RCC 7860 (cell line): ENCODE measurements at places on chromosomes 13 and 19.

GRCh38 chr13:113322890-113323651 lies 26.0 kb downstream of the LAMP1 start:
- DNase-seq = no peak

DNA sequence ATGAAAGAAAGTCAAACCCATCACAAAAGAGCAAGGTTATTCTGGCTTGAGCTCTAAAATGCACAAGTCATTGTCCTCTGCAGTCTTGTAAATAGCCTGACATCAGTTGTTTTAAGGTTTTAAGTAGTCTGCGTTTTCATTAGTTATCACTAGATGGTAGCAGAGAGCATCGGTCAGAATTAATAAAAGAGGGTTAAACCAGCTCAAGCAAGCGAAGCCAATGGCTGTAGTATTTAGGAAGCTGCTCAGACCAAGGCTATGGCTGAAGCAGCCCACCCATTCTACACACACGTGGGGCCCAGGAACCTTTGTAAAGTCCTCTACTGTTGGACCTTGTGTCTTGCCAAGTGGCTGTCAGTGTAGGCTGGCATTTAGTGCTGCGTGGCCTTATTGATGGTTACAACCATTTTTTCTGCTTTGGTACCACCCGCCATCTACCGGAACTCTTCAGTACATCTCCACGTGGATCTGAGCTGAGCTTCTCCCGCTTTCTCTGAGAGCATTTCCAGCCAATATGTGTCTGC lies 13.3 kb upstream of the ZNF57 start:
- DNase-seq = peak; percentile 65

GRCh38 chr13:109408591-109409382 lies 377.6 kb downstream of the IRS2 start:
- no peak for DNase-seq

DNA sequence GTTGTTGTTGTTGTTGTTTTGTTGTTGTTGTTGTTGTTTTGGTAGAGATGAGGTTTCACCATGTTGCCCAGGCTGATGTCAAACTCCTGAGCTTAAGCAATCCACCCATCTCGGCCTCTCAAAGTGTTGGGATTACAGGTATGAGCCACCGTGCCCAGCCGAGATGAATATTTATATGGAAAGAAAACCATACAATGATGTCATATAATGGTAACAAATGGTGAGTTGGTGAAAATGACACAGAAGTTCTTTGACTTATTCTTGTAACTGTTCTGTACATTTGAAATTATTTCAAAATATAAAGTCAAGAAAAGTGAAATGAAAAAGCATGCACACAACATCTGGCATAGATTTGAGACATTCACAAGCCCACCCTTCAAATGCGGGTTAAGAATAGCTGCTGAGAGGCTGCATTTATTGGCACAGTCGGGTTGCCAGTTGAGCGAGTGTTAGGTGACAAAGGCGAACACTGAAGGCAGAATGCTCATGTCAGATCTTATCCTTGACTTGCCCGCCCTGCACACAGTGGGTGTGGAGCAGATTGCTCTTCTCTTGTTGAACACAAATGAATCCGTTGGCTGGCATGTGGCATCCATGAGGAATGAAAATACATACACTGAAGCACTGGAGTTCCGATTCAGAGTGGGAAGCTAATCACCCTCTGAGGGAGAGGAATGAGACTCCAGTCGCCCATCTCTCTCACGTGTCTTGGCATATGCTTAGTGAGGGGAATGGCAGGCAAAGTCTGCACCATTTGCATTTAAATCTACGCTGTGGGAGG lies 15.8 kb upstream of the UBE2S start:
- no peak for DNase-seq

DNA sequence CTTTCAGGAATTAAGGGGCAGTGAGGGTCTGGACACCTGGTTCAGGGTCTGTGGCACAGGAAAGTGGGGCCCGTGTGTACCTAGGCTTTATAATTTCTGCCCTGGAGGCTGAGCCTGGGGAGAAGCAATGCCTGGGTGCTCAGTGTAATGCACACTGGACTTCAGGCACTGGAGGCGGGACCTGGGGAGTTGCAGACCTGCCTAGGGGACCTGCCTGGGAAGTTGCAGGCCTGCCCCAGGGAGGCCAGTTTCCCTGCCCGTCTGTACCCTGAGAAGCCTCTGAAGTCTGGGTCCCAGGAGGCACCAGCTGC lies 2.5 kb upstream of the TMEM59L start:
- DNase-seq = no peak

DNA sequence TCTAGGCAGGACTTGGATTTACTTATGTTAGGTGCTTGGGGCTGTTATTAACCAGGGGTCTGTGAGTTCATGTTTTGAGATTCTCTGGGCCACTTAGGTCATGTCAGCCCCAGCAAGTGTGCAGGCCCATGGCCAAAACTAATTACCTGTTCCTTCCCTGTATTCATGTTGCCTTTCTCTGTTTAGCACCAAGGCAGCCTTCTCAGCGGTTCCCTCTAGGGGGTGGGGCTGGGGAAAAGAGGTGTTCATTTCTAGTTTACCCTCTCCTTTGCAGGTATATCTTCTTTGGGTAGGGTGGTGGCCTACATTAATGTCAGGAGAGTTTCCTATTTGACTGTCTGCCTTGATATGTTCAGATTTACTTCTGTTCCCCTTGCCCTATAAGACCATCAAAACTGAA lies 61.7 kb downstream of the PDS5B start:
- DNase-seq = no peak

DNA sequence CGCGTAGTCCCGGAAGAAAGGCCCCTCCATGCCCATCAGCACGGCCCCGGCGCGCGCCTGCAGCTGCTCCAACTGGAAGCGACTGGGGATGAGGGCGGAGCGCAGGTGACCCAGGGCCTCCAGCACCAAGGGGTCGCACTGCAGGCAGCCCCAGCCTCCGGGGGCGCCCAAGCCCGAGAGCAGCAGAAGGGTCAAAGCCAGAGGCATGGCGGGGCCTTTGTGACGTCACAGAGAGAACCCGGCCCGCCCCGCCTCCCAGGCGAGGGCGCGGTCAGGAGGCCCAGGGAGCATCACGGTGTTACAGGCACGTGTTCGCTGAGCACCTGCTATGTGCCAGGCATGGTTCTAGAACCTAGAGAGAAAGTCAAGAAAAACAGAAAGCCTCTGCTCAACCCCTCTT lies at the start of gene IZUMO2:
IZUMO2 (minus strand) TSS at position 294 of the 400 bp plus-strand sequence; CDS start at position 207, 87 bp downstream.
- DNase-seq = no peak

DNA sequence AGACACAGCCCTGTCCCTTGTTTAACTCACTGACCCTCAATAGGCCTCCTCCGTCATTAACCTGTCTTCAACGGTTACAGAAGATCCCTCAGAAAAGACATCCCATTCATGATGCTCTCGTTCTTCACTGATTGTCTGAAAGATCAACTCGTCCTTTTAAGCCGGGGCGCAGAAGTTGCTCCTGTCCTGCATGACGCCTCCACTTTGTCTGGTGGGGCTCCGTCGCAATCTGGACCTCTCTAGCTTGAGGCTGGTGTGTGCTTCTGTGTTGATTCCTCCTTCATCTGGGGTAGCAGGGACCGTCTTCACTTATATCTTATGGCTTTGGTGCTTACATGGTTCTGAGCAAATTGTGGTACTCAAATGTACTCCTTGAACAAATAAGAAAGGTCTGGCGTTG lies 766.0 kb upstream of the PCDH9 start:
- DNase-seq = no peak

- DNase-seq = no peak
These were observed 4.3 kb upstream of the IFNL2 start for GRCh38 chr19:39263912-39264305.

DNA sequence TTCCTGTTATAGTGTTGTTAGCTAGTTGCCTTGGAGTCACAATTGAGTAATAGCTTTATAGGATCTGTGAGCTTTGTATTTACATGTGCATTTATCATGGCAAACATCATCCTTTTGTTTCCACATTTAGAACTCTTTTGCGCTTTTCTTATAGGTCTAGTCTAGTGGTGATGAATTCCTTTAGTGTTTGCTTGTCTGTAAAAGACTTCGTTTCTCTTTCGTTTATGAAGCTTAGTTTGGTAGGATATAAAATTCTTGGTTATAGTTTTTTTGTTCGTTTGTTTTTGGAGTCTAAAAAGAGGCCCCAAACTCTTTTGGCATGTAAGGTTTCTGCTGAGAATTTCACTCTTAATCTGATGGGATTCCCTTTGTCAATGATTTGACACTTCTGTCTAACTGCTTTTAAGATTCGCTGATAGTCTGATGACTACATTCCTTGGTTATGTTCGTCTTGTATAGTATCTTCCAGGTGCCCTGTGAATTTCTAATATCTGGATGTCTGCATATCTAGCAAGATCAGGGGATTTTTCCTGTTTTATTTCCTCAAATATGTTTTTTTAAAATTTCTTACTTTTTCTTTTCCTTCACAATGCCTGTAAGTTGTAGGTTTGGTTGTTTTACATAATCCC lies 20.2 kb downstream of the DNAJC3 start:
- DNase-seq = no peak

DNA sequence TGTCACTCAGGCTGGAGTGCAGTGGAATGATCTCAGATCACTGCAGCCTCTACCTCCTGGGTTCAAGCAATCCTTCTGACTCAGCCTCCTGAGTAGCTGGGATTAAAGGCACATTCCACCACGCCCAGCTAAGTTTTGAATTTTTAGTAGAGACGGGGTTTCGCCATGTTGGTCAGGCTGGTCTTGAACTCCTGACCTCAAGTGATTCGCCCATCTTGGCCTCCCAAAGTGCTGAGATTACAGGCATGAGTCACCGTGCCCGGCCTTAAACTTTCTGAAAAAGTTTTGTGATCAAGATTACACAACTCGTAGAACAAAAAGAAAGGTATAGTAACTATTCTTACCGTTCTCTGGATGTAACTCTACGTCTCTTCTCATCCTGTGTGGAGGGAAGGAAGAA lies 21.2 kb downstream of the DNMT1 start:
- peak; percentile 51 for DNase-seq

DNA sequence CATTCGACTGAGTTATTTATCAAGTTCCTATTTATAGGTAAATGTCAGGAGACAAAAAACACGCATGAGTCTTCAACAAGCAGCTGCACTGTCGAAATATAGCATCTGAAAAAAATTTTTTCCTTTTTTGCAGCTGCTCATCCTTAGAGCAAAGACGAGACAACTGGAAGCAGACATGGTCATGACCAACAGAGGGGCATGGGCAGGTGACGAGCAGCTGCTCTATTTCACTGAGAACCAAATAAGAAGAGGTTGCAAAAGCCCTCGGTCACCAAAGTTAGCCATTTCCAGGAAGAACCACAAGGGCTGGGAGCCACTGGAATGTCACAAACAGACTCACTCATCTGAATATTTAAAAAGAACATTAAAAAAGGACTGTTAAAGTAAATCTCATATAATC lies 22.2 kb downstream of the SOHLH2 start:
- DNase-seq = no peak

- DNase-seq = no peak
These were observed 35.4 kb downstream of the RFX2 start for GRCh38 chr19:6074709-6075403.

GRCh38 chr13:39282400-39282972 lies 244.2 kb downstream of the NHLRC3 start:
- no peak for DNase-seq

- no peak for DNase-seq
These were observed 37.3 kb downstream of the NFIC start for GRCh38 chr19:3403489-3404323.

- no peak for DNase-seq
These were observed 718.0 kb upstream of the SPRY2 start for GRCh38 chr13:81058916-81059290.

DNA sequence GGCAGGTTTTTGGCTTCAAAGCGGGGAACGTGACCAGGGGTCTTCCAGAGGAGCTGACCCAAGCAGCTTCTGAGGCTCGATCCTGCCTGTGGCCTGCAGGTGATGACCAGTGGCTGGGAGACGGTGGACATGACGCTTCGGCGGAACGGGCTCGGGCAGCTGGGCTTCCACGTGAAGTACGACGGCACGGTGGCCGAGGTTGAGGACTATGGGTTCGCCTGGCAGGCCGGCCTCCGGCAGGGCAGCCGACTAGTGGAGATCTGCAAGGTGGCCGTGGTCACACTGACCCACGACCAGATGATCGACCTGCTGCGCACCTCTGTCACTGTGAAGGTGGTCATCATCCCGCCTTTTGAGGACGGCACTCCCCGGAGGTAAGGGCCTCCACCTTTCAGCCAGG lies 93.6 kb downstream of the DPF1 start:
- DNase-seq = no peak

GRCh38 chr13:71290963-71291841 lies 575.8 kb downstream of the DACH1 start:
- DNase-seq = peak; percentile 59

DNA sequence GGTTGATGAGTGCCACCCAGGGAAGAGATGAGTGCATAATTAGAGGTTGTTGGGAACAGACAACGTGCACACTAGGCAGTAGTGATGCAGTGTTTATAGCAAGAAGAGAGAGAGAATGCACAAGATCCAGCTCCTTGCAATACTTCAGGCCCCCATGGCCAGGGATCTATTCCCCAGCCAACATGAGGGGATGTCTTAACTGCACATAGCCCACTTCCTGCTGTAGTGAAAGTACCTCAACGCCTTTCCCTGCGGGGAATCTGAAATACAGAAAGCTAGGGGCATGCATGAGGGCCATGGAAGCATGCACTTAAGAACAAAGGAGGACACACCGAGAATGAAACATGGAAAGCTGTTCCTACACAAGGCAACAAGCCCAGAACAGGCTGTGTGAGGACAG lies 636.7 kb upstream of the GPC6 start:
- no peak for DNase-seq

DNA sequence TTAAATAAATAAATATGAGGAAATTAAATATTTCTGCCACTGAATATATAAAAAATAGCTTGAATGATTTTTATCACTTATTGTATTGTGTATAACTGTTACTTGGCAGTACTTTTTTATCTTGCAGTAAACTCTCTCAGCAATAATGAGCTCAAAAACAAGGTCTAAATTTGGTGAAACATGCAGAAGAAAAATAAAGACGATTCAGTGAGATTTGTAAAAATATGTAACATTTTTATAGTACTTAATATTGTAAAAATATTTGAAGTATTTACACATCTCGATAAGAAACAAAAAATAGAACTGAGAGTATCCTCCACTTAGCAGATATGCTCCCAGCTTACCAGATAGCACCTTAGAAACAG lies 120.6 kb upstream of the MLNR start:
- DNase-seq = no peak

DNA sequence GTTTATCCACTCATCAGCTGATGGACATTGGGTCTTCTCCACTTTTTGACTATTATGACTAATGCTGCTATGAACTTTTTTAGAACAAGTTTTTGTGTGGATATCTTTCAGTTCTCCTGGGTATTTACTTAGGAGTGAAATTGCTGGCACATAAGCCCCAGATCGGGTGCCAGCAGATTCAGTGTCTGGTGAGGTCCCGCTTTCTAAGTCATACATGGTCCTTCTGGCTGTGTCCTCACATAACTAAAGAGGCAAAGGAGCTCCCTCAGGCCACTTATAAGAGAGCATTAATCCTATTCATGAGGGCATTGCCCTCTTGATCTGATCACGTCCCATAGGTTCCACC lies 600 bp upstream of the ZNF226 start:
- no peak for DNase-seq
